DMS53 (cell line): ENCODE measurements at places on chromosomes 13 and 19.
A peak's percentile ranks its signal among the peaks of the same experiment; 100 is the strongest.

GRCh38 chr13:51959773-51960172 lies 51.5 kb downstream of the ATP7B start:
- DNase-seq: no peak

DNA sequence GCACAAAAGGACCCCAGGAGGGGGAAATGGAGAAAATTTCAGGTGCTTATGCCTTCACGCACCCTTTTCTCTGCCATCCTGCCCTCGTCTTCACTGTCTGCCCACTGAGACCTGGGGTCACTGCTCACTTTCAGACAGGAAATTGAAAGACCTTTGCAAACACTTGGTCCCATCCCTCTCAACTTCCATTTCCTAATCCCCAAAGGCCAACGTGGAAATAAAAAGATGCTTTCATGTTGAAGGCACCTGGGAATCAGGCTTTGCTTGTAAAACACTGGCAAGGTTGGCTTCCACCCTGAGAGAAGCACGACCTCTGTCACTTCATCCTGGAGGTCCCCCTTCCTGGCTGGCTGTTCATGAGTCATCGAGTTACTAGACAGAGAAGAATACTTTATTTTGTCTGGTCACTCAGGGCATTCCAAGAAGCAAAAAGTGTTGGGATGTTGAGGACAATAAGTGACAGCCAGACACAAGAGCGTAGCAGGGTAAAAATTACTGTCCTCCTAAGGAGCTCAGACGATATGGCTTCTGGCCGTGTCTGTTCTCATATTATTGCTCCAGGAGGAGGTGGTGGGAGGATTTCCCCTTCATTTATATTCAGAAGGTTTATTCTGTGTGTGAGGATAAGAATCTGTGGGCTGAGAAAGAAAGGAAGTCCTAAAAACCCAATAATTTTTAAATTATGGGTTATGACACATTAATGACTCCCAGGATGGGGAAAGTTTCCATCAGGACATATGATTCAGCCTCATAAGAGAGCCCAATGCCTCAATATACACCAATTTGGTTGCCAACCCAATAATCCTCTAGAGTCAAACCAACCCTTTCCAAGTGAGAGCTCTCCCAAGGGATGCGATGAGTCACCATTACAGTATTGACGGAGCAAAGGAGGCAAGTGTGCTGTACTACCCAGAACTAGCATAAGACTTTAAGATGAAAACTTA lies 409.0 kb downstream of the COG6 start:
- DNase-seq: peak; percentile 20

- DNase-seq: peak; percentile 83
Observed at GRCh38 chr19:19628501-19629134, 598 bp upstream of the LPAR2 start.

DNA sequence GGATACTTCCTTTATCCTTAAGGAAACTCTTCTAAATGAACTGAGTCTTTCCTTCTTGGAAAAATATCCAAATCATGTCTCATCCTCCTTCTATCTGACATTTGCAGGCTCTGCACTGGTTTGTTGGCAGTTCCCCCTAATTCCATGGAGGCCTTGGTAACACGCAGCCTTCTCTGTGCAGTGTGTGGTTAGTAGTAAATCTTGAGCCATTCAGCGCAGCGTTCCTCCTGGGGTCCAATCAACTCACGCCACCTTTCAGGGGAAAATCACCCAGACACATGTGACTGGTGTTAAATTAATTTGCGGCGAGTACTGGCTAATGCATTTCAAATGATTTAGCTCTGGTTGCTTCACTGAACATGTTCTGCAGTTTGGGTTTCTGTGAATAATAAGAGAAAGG lies 21.0 kb upstream of the CBY2 start:
- no peak for DNase-seq

GRCh38 chr19:50854636-50855410 lies at the start of gene KLK3:
Gene KLK3 (plus strand): TSS chr19:50854915. CDS start chr19:50854956, 41 bp downstream.
- DNase-seq: no peak

GRCh38 chr13:37475151-37475550 lies 123.4 kb downstream of the POSTN start:
- no peak for DNase-seq

- DNase-seq: no peak
Observed at GRCh38 chr13:97948041-97948440, 5.4 kb upstream of the IPO5 start.

DNA sequence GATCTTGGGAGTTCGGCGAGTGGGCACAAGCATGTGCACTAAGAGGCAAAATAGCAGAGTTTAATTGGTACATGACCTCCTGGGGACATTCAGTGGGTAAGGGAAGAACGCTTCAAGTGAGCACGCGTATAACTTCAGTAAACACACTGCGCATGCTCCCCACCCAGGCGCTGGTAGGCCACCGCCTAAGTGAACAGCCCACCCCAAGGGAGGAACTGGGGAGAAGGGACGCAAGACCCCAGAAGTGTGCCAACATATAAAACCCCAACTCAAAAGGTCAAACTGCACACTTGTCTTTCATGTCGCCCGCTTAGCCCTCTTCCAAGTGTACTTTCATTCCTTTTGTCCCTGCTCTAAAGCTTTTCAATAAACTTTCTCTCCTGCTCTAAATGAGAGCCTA lies 10.5 kb upstream of the NTN5 start:
- peak; percentile 89 for DNase-seq

GRCh38 chr19:6423499-6424194 lies 964 bp downstream of the KHSRP start:
- DNase-seq: peak; percentile 42

DNA sequence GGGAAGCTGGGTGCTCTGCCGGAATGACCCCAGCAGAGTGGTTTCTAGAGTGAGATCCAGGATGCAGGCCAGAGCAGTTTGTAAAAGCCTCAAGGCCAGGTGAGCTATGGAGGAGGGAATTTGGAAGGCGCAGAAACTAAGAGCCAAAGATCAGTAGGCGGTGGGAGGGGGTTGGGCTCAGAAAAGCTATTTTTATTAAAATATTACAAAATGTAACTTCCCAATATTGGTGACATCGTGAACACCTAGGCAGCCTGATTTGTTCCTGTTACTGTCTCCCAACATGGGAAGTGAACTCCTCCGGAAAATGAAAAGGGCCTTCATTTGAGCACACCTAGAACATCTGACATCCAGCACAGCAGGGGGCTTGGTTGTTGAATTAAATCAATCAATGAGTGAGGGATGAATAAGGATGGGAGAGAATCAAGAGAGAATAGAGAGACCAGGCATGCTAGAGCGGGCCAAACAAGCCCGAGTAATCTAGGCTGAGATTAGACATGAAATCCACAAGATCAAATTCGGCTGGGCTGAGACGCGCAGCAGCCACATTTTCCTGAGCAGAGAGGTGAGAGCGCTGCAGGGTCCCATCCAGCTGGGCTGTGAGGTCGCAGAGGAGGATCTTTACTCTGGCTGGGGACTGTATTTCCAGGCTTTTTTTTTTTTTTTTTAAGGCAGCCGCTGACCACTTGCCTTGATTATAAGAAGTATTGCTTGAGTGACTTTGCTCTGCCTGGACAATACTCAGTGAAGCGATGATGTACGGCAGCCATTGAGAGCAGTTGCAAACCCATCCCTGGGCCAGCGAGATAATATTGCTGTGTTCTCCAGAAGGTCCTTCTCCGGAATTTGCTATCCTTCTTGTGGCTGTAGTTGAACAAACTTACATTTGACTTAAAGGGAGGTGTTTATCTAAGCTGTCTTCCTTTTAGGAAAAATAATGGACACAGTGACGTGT lies 178.0 kb upstream of the KL start:
- DNase-seq: peak; percentile 32

DNA sequence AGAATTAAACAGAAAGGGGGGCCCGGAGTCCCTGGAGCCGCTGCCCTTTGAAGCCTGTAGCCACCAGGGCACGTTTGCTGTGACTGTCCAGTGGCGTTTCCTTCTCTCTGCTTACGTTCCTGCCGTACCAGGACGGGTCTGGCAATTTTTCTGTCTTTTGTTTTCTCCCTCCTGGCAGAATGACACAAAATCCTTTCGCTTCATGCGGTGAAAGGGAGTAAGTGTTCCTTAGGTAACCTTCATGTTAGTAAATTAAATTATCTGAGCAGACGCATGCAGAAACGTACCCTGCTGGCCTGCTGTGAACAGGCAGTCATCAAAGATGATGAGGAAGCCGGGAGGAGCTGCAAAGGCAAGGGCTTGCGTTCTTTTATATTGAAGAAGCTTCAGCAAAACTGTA lies 299.3 kb upstream of the ARGLU1 start:
- DNase-seq: peak; percentile 21

GRCh38 chr19:54105796-54106195 lies 3.1 kb downstream of the NDUFA3 start:
- no peak for DNase-seq

- DNase-seq: no peak
Observed at GRCh38 chr19:5128251-5128935, 159.5 kb downstream of the KDM4B start.

GRCh38 chr13:113474179-113474578 lies 16.3 kb downstream of the DCUN1D2 start:
- no peak for DNase-seq

DNA sequence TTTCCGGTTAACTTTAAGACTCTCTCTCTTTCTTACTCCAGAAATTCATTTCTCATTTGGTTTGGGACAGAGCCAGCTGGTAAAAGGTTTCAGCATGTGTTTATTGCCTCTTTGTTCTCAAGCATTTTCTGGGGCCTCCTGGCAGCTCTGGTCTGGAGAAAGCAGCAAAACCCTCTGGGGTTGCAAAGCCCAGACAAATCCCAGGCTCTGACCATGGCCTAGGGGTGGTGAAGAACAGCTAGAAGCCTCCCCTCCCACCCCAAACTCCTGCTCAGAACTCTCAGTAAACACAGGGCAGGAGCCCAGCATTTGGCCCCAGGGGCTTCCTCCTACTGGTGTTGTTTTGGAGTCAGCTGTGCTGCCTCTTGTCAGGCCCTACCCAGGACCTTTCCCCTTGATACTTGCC lies 124.2 kb upstream of the SERP2 start:
- no peak for DNase-seq

GRCh38 chr19:2032296-2032941 lies 16.9 kb upstream of the BTBD2 start:
- peak; percentile 90 for DNase-seq

- no peak for DNase-seq
Observed at GRCh38 chr19:49117677-49118564, 1.0 kb downstream of the C19orf73 start.

GRCh38 chr13:106362707-106363106 lies 172.8 kb downstream of the EFNB2 start:
- DNase-seq: no peak

- DNase-seq: no peak
Observed at GRCh38 chr13:40518481-40518882, 148.0 kb downstream of the FOXO1 start.

DNA sequence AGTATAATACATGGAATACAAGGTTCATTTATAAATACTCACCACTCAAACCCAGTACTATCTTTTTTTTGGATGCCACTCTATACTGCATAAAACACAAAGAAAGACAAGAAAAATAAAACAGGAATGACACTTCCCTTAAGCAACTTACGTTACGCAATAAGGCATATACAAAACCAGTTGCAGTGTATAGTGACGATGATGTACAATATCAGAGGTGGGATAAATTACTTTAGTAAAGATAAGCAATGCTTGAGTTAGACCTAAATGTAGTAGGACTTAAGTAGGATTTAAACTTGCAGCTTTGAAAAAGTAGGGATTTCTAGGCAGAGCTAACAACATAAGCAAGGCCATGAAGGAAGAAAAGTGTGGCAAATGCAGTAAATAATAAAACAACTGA lies 374.9 kb downstream of the SPRY2 start:
- DNase-seq: no peak

- no peak for DNase-seq
Observed at GRCh38 chr13:52002361-52002760, 8.9 kb downstream of the ATP7B start.

DNA sequence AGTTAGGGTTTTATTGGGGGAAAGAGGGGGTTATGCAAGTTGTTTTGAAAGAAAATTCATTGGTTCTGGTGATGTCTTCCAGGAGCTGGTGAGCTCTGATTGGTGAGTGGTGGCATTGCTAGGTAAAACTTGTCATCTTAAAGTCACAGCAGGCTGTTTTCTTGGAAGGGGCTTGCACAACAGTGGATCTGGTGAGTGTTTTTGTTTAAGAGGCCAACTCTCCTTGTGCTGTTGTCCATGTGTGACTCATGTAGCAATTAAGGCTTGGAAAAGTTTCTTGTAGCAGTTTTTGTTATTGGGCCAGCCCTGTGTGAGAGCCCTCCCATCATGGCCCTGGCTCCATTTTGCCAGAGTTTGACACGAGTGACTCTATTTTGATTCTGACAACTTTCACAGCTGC lies 109.4 kb downstream of the RFC3 start:
- DNase-seq: no peak

DNA sequence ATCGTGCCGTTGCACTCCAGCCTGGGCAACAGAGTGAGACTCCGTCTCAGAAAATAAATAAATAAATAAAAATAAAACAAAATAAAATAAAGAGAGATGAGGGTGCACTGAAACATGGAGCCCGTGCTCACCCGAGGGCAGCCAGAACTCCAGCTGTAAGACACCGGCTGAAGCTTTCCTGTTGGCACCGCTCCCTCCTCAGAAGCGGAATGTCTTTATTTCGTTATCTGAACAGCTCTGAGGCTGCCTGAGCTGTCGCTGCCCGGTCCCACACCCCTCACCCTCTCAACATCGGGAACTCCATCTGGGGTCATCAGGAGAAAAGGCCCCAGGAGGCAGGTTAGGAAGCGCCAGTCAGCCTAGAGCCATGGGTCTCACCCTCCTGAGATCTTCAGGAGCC lies 24.4 kb downstream of the ZNF787 start:
- DNase-seq: no peak

GRCh38 chr19:57841122-57841763 lies 8.4 kb upstream of the ZNF587 start:
- DNase-seq: no peak

- DNase-seq: peak; percentile 53
Observed at GRCh38 chr19:55087542-55087901, 11.9 kb downstream of the EPS8L1 start.

DNA sequence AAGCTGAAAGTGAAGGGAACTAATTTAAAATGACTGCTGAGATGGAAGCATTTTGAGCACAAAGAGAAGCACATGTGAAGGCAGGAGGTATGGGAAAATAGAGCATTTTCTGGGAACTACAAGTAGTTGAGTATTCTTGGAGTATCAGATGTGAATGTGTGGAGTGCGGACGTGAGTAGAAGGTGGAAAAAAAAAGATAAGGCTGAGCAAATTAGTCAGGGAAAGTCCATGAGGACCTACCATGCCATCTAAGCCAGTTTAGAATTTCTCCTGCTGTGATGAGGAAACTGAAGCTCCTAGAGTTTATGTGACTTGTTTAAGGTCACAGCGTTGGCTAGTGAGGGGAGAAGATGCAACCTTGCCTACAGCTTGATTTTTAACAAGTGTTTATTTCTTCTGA lies 578.1 kb upstream of the MIR17HG start:
- DNase-seq: no peak

DNA sequence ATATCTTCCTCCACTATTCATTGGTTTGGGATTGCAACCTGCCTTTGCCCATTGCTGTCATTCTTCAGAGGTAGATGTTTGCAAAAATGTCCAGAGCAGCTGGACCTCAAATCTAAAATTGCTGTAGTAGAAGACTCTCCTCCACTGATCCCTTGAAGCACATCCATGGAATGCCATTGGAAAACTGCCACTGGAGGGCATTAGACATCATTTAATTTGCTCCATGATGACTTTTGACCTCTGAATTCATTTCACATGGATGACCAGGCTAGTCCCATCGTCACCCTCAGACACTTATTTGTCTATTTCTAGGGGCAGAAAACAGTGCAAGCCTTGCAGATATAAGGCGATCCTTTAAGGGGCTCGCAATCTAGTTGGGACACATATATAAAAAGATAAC lies 33.9 kb upstream of the FLT1 start:
- DNase-seq: peak; percentile 70

- peak; percentile 58 for DNase-seq
Observed at GRCh38 chr19:55451163-55451964, 8.3 kb upstream of the SHISA7 start.
